ENCODE measurements at places on chromosomes 3 and 15. TPM values are rescaled to one million over a fixed set of nuclear protein-coding genes. Genes with fewer than 3 reads are reported as not detected.

STRC gene
- polyA plus RNA-seq = 0.22 TPM

WDR93 gene
- polyA plus RNA-seq = 1.2 TPM

CTXND1 gene
- 2.2 TPM for polyA plus RNA-seq

FAN1 gene
- 11.4 TPM for polyA plus RNA-seq

FOXL2NB gene
- not detected for polyA plus RNA-seq

LTF gene
- 34.7 TPM for polyA plus RNA-seq

All from kidney (tissue), 22 donors.